ENCODE measurements at places on chromosomes 7 and 10. TPM values are rescaled to one million over a fixed set of nuclear protein-coding genes. Genes with fewer than 3 reads are reported as not detected.

The PPP1R3C gene
- 0.65 TPM for total RNA-seq

The PON3 gene
- total RNA-seq: 0.19 TPM

The LLCFC1 gene
- total RNA-seq: not detected

The POMZP3 gene
- 11.8 TPM for total RNA-seq

The PLCE1 gene
- total RNA-seq: 0.10 TPM

The CRHR2 gene
- not detected for total RNA-seq

The ALOX5 gene
- total RNA-seq: not detected

The HHEX gene
- total RNA-seq: 65.0 TPM

The CUBN gene
- 11.8 TPM for total RNA-seq

The COG5 gene
- 34.9 TPM for total RNA-seq

Measured in vein endothelial cell (primary cell).